ENCODE measurements at places on chromosomes 13 and 19.

- no peak for DNase-seq
Observed at GRCh38 chr19:4473011-4473762, 1.1 kb downstream of the HDGFL2 start.

DNA sequence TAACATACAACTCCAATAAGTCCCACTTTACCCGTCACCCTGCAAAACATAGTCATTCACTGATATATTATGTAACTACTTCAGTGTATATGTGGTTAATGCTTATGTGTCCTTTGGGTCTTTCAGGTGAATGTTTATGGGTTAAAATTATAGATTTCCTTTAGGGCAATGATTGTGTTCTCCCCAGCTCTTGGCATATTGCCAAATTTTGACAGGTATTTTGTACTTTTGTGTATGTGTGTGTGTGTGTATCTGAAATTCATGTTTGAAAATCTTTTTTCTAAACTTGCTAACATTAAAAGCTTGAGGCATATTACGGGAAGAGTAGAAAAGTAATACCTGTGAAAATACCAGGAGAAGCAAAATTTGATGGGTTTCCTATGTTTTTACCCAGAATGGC, 8.2 kb downstream of the CDK8 start:
- no peak for DNase-seq

- no peak for DNase-seq
Observed at GRCh38 chr13:42049454-42049813, 986 bp downstream of the DGKH start.

GRCh38 chr13:52348983-52349780, 56.8 kb downstream of the THSD1 start:
- DNase-seq, result no peak

DNA sequence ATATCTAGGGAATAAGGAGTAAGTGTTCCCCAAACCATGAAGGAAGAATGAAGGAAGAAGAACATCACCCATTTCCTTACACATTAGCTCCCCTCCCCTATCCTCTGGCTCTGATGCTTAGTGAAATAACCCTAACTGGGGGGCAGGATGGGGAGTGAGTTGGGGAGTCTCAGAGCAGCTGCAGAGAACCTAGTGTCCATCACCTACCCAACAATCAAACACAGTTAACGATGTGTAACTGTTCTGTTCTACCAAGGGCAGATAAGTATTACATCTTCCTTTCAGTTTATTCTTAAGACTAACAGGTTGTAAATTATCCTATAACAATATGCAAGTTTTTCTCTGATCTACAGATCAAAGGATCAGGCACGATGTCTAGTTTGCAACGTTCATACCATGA, 12.8 kb downstream of the ELF1 start:
- no peak for DNase-seq

DNA sequence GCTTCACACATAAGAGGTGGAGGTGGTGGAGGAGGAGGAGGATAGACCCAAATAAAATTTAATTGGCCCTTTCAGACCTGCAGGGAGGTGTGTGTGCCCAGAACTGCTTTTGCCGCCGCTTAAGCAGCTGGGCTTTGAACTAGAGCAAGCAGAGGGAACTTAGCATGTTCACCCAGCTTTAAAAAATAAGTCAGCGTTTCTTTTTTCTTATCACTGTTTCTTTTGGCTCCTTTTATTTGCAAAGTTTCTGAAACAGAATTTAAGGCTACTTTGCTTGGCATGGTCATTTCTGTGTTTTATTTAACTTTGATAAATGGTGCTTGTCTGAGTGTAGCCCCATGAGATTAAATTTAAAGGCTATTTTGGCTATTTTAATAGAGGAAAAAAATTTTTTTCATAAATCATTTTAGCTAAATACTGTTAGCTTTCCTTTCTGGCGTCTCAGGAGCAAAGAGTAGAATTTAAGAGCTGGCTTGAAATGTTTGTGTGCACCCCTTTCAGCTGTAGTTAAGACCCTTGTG, 43.3 kb upstream of the RNF113B start:
- DNase-seq, result peak; percentile 78

- DNase-seq, result no peak
Observed at GRCh38 chr19:1144741-1145140, 29.3 kb downstream of the SBNO2 start.

GRCh38 chr13:45393941-45394570, 24.1 kb downstream of the SLC25A30 start:
- DNase-seq, result no peak

- DNase-seq, result no peak
Observed at GRCh38 chr19:17549085-17549740, 6.2 kb upstream of the COLGALT1 start.

DNA sequence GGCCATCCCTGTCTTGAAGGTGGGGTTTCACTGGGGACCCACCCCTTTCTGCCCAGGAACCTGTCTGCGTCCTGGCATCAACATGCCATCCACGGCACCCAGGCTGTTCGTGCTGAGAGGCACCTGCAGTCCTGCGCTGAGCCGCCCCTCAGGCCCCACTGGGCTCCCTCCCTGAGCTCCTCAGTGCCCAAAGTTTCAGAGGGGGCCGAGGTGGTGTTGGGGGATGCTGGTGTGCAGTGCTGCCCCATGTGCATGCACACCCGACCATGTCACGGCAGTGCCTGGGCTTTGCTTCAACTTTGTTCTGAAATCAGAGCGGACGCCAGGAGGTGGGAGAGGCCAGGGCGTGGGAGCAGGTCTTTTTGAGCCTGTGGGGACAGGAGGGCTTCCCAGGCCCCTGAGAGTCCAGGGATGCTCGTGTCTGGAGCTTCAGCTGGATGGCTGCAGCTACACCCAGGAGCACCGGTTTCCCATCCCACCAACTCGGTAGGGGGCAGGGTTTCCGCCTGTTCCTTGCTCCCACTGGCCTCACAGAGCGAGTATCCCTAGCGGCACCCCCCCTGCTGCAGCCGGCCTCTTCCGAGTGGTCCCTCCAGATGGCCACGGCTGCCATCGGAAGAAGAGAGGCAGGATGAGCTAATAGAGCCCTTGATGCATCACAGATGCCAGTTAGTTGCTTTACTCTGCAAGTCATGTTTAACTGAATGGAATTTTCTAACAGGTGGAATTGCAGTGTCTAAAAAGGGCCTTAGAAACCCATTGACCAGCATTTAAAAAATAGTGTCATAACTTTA, 44.0 kb downstream of the WDFY2 start:
- DNase-seq, result no peak

DNA sequence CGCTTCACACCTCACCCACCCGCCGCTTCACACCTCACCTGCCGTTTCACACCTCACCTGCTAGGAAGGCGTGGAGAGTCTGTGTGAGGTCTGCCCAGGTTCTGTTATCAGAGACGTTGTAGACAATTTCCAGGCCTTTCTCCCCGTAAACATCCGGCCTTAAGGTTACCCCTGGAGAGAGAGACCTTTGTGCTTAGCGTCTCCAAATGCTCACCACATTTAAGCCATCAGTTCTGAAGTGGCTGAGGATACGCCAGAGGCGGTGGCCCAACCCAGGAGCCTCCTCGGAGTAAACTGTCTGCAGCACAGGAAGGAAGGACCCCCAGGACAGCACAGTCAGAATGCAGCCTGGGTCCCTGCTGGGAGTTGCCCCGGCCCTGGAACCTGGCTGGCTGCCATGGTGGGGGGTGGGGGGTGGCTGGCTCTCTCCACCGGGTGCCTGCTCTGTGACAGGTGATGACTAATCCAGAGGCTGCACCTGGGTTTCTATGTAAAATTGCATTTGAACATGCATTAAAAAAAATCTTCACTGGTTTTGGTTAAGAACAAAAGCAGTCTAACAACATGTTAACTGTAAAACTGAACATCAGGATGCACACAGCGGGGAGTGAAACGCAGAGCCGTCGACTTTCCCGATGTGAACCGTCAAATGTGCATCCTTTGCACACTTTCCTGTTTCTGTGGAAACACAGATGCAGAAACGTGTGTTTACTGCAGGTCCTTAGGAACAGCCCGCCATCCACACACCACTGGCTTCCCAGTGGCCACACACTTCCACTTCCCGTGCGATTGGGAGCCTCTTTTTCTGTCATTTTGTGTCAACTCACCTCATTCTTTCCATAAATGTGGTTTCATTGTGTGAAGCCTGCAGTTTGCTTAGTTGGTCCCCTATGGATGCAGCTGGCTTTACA, 4.5 kb downstream of the ATP4B start:
- DNase-seq, result no peak

GRCh38 chr13:35881360-35881759, 249.8 kb downstream of the DCLK1 start:
- no peak for DNase-seq

- no peak for DNase-seq
Observed at GRCh38 chr19:45477713-45478453, 10.1 kb downstream of the FOSB start.

GRCh38 chr19:12791345-12792050, at the start of gene JUNB:
JUNB (plus strand) TSS chr19:12791486; CDS start chr19:12791772, 286 bp downstream.
- peak; percentile 95 for DNase-seq

- DNase-seq, result peak; percentile 52
Observed at GRCh38 chr19:49097453-49098288, 12.4 kb downstream of the SNRNP70 start.
